Thoracic aorta (tissue), 2 donors: ENCODE measurements at places on chromosomes 5 and 9. TPM values are rescaled to one million over a fixed set of nuclear protein-coding genes. Genes with fewer than 3 reads are reported as not detected.

PCDHA12 gene
- total RNA-seq, result 0.68 TPM

DNAH5 gene
- 0.68 TPM for total RNA-seq

LCN10 gene
- total RNA-seq, result 9.4 TPM

PAIP1 gene
- total RNA-seq, result 74.1 TPM

CRHBP gene
- 3.2 TPM for total RNA-seq

SERF1B gene
- 43.5 TPM for total RNA-seq

GAS1 gene
- 108 TPM for total RNA-seq

TNPO1 gene
- 150 TPM for total RNA-seq

PHF24 gene
- total RNA-seq, result 0.35 TPM

TLX3 gene
- total RNA-seq, result not detected

CATSPER3 gene
- not detected for total RNA-seq

MPDZ gene
- 61.2 TPM for total RNA-seq

DNLZ gene
- total RNA-seq, result 39.4 TPM

ORM1 gene
- total RNA-seq, result not detected

NRG2 gene
- 6.9 TPM for total RNA-seq
